Fibroblast of the aortic adventitia (primary cell): ENCODE measurements at places on chromosomes 2 and 18.

- peak; percentile 36 for DNase-seq
Observed at GRCh38 chr18:74303936-74304335, 11.7 kb upstream of the C18orf63 start.

DNA sequence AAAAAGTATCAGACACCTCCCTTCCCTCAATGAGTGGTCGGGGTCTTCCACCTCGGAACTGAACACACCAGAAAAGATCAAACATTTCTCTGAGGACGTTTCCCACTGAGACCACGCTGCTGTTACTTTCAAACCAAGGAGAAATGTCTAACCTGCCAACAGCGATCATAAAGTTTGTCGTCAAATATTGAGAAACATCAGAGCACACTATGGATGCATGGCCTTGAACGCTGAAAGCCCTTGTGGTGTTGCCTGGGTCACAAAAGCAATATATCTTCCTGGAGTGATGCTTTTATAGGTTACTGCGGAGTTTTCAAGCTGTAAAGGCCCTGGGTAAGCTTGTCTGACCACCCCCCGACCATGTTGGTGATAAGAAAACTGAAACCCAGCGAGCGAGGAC, 70.2 kb upstream of the ID2 start:
- no peak for DNase-seq

DNA sequence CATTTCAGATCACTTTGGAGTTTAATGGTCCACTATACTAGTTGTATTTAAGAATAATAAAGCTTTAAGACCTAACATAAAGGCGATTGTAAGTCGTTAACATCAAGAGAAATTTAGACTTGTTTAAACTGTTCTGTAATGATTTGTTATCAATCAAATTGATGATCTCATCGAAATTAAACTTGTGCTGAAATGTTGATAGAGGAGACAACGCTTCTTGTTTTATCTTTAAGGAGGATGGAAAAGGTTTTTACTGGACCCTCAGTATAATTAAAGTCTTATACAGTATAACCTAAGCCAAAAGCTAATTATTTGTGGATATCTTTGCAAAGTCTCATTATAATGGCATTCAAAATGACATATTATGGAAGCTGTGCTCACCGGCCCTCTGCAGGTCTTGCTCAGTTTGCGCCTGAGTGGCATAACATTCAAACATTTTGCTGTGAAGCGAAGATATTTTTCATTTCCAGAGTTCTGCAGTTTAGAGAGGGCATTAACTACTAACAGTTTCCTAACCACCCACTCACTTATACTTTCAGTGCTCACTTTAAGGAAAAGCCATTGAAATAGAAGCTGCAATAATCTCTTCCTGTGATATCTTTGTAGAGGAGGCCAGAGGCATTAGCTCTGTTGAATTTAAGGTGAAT, 1.4 kb upstream of the SERTAD2 start:
- peak; percentile 29 for DNase-seq

- peak; percentile 53 for DNase-seq
Observed at GRCh38 chr18:75207310-75208154, 1.4 kb downstream of the PTGR3 start.

DNA sequence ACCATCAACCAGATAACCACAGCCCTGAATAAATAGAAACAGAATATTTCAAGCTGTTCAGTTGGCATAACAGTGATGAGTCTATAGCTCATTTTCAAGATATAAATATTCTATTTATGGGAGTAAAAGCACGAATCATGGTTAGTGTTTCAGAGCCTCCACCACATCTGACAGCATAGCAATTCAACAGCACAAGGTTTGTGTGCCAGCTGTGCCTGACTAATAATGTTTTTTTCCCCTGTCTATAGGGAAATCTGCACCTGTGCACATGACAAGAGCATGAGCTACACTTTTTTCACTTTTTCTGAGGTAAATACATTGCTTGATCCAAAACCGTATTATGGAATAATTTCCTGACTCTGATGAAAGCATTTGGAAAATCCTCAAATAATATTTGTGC, 251.3 kb downstream of the RPIA start:
- no peak for DNase-seq

- no peak for DNase-seq
Observed at GRCh38 chr18:21262244-21262643, 20.2 kb downstream of the GREB1L start.

GRCh38 chr18:48445540-48445939, 36.4 kb upstream of the ZBTB7C start:
- DNase-seq, result peak; percentile 85

DNA sequence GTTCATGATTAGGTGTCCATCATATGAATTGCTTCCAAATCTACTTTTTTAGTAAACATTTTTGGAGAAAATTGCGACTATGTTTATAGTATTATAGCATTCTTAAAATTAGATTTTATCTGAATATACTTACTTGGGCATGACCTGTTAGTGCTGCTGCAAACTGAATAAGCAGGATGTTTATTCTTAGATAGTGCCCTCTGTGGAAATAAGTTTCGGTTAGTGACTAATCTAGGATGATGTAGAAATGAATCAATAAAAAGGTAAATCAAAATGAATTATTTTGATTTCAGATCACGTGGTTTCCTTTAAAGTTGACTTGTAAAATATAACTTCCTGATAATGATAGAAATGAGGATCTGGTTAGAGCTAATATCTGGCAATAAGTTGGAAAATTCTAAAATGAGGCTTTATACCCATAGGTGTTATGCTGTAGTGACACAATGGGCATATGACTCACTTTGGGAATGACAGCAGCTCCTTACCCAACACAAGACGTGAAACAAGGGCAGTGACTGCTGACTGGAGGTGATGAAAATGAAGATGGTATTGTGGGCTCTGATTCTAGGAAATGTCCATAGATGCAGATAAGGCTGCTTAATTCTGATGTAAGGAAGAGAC, 165.8 kb upstream of the TCF4 start:
- DNase-seq, result peak; percentile 31

DNA sequence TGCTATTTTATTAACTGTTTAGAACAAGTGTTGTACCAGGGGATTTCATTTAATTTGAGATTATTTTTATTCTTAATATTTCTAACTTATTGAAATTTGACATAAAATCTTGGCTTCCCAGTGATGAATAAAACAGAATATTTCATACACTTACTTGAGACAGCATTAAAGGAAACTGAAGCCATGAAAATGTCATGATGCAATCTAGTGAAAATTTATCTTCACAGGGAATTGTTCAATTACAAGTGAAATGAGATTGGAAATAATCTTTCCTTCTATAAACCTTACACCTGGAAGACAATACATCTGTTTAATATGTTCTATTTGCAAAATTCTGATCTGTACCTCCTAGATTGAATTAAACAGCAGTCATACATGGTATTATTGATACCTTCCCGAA, 511.0 kb upstream of the CDH7 start:
- DNase-seq, result no peak

DNA sequence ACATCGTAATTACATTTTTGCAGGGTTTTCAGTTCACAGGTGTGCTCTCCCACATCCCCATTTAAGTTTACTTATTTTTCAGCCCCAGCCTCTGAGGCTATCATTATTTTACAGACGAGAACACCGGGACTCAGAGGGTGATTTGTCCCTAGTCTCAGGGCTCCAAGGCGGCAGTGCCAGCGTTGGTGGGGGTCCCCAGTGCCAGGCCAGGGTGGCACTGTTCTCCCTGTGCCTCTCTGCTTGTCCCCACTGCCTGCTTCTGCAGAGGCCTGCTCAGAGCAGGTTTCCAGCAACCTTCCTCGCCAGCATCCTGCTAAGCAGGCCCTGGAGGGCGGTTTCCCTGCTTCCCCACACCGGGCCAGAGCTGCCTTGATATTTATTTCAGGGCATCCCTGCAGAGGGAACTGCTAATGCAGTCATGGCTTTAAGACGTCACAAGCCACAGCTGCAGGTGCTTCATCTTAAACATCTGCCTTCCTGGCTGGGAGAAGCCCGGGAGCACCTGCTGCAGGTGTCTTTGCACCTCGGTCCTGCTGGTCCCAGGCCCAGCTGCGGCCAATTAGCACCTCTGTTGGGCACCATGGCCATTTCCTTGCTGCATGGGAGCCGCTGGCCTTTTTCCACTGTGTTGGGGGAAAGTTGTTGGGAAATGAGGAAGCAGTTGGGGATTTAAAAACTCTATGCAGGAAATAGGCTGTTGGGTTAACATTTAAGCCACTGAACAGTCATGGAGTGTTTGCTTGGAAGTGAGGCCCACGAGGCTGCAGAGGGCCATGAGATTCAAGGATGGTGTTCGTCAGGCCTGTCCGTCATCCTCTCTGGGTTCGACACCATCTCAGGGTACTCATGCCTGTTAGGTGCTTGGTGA, 22.8 kb downstream of the HPCAL1 start:
- no peak for DNase-seq

DNA sequence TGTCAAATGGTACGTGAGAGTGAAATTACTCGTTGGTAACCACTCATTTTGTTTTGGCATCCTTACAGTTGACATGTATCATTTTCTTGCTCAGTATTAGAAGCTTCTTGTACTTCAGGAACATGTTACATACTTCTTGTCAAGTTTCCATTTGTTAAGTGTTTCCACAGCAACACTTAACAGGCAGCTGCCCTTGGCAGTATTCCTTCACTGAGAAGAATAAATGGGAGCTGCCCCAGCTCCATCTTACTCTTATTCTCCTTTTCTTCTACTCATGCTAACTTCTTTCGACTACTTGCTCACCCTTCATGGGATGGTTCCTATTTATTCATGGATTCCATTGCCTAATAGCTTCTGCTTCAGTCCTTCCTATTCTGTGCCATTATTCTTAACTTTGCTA, 60.1 kb upstream of the TUBA3E start:
- no peak for DNase-seq

- DNase-seq, result no peak
Observed at GRCh38 chr18:77071061-77071460, 61.5 kb downstream of the MBP start.

DNA sequence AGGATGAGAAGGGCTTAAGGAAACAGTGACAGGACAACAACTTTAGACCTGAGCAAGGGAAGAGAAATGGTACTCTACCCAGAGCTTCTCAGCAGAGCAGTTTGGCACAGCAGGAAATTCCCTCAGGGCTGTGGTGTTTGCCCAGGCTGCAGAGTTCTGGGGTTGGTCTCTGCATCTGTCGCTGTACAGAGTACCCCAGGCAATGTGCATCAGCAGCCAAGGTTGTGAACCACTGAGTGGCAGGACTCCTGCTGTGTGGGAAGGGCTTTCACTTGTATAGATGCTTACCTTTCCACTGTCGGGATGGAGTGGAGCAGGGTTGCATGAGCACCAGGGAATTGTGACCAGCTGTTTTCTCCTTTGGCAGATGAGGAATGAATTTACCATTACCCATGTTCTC, 21.2 kb downstream of the STAMBP start:
- DNase-seq, result no peak

DNA sequence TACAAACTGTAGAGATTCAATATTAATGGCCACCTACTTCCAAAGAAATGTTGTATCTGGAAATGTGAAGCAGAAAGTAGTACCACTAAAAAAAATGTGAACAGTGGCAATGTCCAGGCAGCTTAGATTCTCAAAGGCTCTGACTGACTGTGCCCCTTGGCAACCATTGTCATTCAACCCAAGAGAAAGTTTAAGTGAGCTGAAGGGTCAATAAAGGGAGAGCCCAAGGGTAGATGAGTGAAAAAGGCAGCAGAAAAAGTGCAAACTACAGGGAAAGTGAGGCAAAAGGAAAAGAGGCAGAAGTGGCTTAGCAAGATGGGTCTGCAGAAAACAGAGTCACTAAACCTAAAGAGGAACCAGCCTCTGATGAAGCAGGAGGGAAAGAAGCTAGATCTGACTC, 802.9 kb downstream of the CPS1 start:
- no peak for DNase-seq

GRCh38 chr2:85235281-85235680, 92.5 kb downstream of the TGOLN2 start:
- DNase-seq, result no peak

- DNase-seq, result peak; percentile 48
Observed at GRCh38 chr18:22172594-22173049, 3.2 kb downstream of the GATA6 start.

DNA sequence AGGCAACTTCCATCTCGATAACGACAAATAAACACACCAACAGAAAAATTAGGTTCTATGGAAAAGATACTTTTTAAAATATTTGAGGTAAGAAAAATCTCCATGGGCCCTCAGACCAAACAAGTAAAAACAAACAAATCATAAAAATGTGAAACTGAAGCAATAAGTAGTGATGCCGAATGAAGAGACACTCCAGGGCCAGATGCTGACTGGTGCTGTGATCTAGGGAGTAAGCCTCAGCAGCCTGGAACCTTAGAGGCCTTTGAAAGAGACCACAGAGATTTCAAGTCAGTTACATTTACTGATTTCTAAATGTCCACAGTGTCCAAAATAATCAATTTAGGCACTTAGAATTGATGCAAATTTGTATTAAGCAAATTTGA, 1144.7 kb downstream of the CNTNAP5 start:
- no peak for DNase-seq

GRCh38 chr2:43363120-43363519, 136.7 kb upstream of the ZFP36L2 start:
- DNase-seq, result no peak

GRCh38 chr18:24632158-24632988, 171.9 kb downstream of the HRH4 start:
- DNase-seq, result no peak

DNA sequence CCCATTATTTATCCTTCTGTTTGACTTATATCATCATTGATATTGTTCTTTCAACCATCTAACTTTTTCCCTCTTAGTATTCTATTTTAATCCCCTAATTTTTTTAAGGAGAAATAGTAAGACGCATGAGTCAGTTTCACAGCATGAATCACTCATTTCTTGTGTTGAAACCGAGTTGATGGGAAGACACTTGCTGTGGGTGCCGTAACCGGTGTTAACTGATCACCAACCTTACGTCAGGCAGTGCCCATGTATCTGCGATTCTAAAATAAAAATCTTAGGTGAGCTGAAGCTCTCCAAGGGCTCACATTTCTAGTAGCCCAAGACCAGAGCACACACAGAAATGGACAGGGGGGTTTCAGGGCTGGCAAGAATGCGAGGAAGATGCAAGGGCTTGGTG, 348.1 kb downstream of the GALR1 start:
- no peak for DNase-seq

- peak; percentile 57 for DNase-seq
Observed at GRCh38 chr2:222792001-222792611, 68.7 kb upstream of the ACSL3 start.

DNA sequence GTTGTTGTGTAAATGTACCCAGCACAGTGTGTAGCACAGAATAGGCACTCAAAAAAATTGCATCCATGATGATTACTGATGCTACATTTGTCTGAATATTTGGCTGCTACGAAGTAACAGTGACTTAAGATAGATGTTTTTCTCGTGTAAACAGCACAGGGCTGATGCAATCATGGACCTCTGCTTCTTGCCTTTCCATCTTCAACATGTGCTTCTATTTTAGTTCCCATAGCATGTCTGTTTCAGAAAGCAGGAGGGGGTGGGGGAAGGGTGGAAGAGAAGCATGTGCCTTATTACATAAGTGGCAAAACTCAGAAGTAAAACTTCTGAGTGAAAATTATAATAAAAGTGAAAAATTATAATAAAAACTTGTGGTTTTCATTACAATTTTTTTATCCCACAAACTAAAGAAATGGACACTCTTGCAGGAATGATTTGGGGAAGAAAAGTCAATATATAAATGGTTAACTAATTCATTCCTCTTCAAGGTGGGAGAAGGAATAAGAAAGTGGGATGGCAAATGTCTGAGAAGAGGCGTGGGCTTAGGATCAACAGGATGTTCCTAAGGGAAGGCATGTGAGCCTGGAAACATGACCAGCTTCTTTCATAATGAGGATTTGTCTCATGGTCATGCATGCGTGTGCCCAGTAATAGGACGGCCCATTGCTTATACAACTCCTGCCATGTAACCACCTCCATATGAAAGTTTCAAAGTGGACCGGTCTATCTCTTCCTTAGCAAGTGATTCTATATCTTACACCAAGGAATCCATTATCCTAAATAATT, 27.2 kb downstream of the CCBE1 start:
- DNase-seq, result peak; percentile 72
